ENCODE measurements at places on chromosomes 4 and X. TPM values are rescaled to one million over a fixed set of nuclear protein-coding genes. Genes with fewer than 3 reads are reported as not detected.

The ABCG2 gene
- total RNA-seq, result 2.2 TPM

The LDB2 gene
- not detected for total RNA-seq

The CCDC160 gene
- total RNA-seq, result not detected

The HTN1 gene
- not detected for total RNA-seq

The ADAM29 gene
- not detected for total RNA-seq

The UTP14A gene
- 39.4 TPM for total RNA-seq

The SPANXN4 gene
- not detected for total RNA-seq

The CLDN34 gene
- total RNA-seq, result not detected

The PNMA6A gene
- total RNA-seq, result 0.32 TPM

The HELT gene
- not detected for total RNA-seq

The GABRE gene
- total RNA-seq, result 8.3 TPM

The GAK gene
- total RNA-seq, result 50.5 TPM

The TASL gene
- total RNA-seq, result not detected

The ANK2 gene
- total RNA-seq, result 0.60 TPM

The BEX5 gene
- 0.92 TPM for total RNA-seq

The USP9X gene
- total RNA-seq, result 60.9 TPM

The PCDH7 gene
- total RNA-seq, result 43.2 TPM

The ASB9 gene
- total RNA-seq, result 1.0 TPM

The FOXR2 gene
- not detected for total RNA-seq

The QRFPR gene
- total RNA-seq, result 0.20 TPM

The ARHGAP4 gene
- total RNA-seq, result 2.8 TPM

The TBX22 gene
- total RNA-seq, result not detected

The NKX6-1 gene
- total RNA-seq, result not detected

The UCP1 gene
- not detected for total RNA-seq

The PNMA5 gene
- not detected for total RNA-seq

The TRIM61 gene
- 2.2 TPM for total RNA-seq

The GABRB1 gene
- not detected for total RNA-seq

The OPRPN gene
- total RNA-seq, result not detected

The FGF2 gene
- total RNA-seq, result 2.5 TPM

The ZNF630 gene
- total RNA-seq, result 1.3 TPM

The PLK4 gene
- 34.7 TPM for total RNA-seq

The PDHA1 gene
- total RNA-seq, result 163 TPM

The WFS1 gene
- total RNA-seq, result 9.8 TPM

The HOPX gene
- total RNA-seq, result 4.5 TPM

The PLP1 gene
- not detected for total RNA-seq

The LCORL gene
- total RNA-seq, result 7.3 TPM

The BGN gene
- 0.07 TPM for total RNA-seq

The HSFX1 gene
- 0.25 TPM for total RNA-seq

The SPANXA2 gene
- not detected for total RNA-seq

The DUX4 gene
- not detected for total RNA-seq

The RADX gene
- total RNA-seq, result 2.9 TPM

The ZGRF1 gene
- 13.0 TPM for total RNA-seq

The SYP gene
- total RNA-seq, result 0.28 TPM

The HPGDS gene
- not detected for total RNA-seq

The SPANXC gene
- total RNA-seq, result not detected

The TMEM144 gene
- total RNA-seq, result 2.6 TPM

The RAI2 gene
- not detected for total RNA-seq

The FAM9B gene
- total RNA-seq, result not detected

The VCX2 gene
- total RNA-seq, result not detected

The ZNF157 gene
- 0.24 TPM for total RNA-seq

The CFP gene
- total RNA-seq, result 0.11 TPM

The TAF7L gene
- total RNA-seq, result not detected

The CFAP97 gene
- total RNA-seq, result 29.9 TPM

The MAGEA10 gene
- not detected for total RNA-seq

The CHRDL1 gene
- total RNA-seq, result not detected

The CENPVL1 gene
- not detected for total RNA-seq

The MAP7D2 gene
- 3.5 TPM for total RNA-seq

The GAGE13 gene
- not detected for total RNA-seq

The MAGEA2B gene
- total RNA-seq, result not detected

The CCNA2 gene
- total RNA-seq, result 65.8 TPM
